CD4-positive, alpha-beta T cell treated with Interleukin-4 for 1 hour (primary cell): ENCODE measurements at places on chromosomes 1 and 21.

- no peak for DNase-seq
These were observed 503.9 kb upstream of the USP24 start for GRCh38 chr1:55718758-55719671.

GRCh38 chr1:103527331-103527730 is 1.8 kb downstream of the RNPC3 start:
- no peak for DNase-seq

GRCh38 chr21:46516068-46516467 is 57.4 kb downstream of the DIP2A start:
- no peak for DNase-seq

DNA sequence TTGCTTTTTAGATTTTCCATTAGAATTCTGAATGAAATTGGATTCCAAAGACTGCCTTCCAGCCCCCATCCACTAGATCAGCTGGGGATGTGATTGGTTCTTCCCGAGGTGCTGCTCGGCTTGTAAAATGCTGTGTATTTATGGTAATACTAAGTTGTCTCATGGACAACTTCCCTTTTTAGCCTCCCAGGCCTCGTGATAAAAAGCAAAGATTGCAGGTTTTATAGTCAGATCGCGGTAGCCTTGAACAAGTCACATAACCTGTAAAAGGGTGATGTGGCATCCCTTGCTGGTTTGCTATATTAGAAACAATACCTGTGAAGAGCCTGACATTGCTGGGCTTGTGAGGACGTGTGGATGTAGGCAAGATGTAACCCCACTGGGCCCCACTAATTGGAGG is 10.4 kb downstream of the MUL1 start:
- no peak for DNase-seq

GRCh38 chr1:117473063-117473462 is 105.8 kb downstream of the MAN1A2 start:
- DNase-seq: no peak

DNA sequence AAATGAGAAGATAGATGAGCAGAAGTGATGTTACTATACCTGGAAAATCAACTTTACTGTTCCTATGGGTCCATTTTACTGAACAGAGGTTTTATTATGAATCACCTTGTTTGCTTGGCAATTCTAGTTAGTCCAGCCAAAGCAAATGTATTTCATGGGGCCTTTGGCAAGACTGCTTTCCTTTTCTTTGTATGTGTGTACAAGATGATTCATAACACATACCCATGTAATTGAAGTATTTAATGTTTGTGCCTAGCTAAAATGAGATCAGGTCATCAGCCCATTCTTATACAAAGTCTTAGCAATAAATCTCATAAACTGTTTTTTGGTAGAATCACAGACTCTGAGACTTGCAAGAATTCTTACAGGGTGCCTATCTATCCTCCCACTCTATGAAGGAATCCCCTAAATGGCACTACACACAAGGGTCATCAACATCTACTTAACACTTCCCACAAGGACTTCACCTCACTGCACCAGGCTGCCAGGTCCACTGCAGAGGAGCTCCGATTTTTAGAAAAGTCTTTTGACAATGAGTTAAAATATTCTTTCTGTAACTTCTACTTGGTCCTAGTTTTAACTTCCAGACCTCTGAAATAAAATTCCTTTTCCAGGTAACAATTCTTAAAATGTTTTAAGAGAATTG is 58.5 kb downstream of the LPAR3 start:
- no peak for DNase-seq

DNA sequence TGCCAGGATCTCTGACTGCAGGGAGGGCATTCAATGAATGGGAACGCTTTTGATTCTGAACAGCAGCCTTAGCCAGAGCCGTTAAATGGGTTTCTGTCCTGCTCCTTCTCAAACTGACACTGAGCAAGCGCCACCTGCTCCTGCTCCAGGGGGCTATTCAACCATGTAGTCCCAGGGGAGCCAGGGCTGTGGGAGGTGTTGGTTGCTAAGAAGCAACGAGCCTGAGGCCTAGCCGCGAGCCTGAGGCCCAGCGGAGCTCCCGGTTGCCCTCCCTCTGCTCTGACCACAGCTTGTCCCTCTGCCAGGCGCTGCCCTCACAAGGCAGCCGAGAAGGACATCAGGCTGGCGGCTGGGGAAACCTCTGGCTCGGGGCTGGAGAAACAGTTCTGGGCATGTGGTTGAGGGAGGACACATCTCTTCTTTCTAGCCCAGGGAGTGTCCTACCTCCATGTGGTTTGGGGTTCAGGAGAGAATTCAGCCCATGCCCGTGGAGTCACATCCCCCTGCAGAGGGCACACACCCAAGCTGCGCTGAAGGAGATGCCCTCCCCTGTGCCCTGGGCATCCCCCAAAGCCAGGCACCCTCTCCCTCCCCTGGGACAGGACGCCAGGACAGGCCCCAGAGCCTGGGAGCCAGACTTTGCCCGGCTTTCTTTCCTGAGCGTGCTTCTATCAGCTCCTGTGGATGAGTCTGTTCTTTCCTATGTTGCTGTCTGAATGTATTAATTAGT is 18.0 kb downstream of the PCP4 start:
- DNase-seq: no peak

- DNase-seq: no peak
These were observed 35.9 kb upstream of the NEK2 start for GRCh38 chr1:211711315-211711705.

- no peak for DNase-seq
These were observed 10.7 kb upstream of the TCHH start for GRCh38 chr1:152125834-152126443.

DNA sequence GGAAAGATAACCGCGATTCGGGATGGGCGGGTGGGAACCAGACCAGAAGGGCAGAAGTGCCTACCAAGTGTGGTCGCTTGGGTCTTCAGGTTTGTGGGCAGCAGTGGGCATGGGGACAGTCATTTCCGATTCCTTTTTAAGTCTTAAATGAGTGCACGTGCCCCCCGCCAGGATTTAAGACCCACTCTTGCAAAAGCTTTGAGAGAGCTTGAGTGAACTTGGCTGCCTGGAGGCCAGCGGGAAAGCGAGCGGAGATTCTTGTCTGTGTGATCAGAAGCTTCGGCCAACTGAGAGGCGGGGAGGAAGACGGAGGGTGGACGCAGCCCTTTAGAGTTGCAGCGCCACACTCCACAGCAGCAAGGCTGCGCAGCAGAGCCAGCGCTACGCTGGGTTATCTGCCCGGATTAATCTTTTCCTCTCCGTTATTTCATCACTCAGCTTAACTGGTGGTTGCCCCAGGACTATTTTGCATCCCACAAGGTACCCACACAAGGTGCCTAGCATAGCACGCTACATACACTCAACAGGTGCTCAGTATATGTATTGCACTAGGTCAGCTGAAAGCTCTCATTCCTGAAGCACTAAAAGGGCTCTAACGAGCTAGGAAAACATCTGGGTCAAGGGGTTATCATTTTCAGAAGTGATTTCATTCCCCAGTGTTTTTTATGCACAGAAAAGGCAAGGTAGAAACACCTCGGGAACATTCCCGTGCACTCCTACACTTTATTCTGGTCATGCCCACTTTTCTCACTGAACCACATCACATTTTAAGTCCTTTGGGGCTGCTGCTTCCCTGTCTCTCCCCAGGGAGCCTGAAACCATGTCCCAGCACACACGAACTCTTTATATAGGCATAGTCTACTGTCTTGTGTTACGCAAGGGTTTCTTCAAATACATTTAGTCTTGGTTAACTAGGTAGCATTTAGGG is 1.5 kb upstream of the BATF3 start:
- DNase-seq: peak; percentile 22

DNA sequence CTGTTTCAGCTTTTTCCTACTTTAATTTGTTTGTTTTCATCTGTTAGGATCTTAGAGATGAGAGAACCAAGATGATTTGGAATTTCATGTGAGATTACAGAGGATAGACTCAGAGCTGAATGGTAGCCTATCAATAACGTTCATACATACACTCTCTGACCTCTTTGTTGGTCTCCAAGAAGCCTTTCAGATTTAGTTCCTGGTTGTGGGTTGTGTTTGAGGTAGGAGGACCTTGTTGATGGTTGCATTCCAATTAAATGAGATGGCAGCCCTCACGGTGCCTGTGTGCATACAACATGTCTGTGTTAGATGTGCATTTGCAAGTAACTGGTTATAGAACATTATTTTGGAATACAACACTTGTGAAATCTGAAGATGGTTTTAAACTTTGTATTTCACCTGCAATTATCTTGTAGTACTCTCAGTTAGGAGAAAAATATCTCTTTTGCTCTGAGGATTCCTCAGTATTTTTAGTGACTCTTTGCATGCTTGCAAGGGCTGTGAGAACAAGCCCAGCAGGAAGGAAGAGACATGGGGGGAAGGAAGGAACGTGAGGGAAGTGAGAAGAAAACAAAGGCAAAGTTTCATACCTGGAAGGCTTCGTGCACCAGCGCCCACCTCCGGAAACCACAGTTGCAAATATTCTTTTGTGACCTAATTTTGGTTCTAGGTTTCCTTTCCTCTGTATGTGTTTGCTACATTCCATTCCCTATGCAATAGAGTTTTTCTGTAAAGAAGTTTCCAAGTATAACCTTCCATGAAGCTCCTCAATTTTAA is 291.8 kb downstream of the DISC1 start:
- DNase-seq: peak; percentile 45

- no peak for DNase-seq
These were observed 11.6 kb downstream of the ADAM30 start for GRCh38 chr1:119884711-119885110.

GRCh38 chr1:13842497-13842896 is 142.5 kb downstream of the PRDM2 start:
- no peak for DNase-seq
